ENCODE measurements at places on chromosomes 3 and 15. TPM values are rescaled to one million over a fixed set of nuclear protein-coding genes. Genes with fewer than 3 reads are reported as not detected.

The RETNLB gene
- total RNA-seq: not detected

The ECE2 gene
- not detected for total RNA-seq

The DPPA2 gene
- total RNA-seq: not detected

The GOLGA6B gene
- not detected for total RNA-seq

The COLQ gene
- total RNA-seq: 4.3 TPM

The PRR20G gene
- not detected for total RNA-seq

The SLC6A20 gene
- total RNA-seq: not detected

The ZKSCAN7 gene
- total RNA-seq: 0.56 TPM

The RPL29 gene
- 1,425 TPM for total RNA-seq

The GMPS gene
- 99.2 TPM for total RNA-seq

The CELF6 gene
- total RNA-seq: 1.0 TPM

The HDAC11 gene
- 2.3 TPM for total RNA-seq

The GOLGA8R gene
- 3.4 TPM for total RNA-seq

The LTF gene
- total RNA-seq: not detected

The FBXO40 gene
- not detected for total RNA-seq

The CHDH gene
- 0.40 TPM for total RNA-seq

The PIK3R4 gene
- total RNA-seq: 26.0 TPM

The ZNF385D gene
- total RNA-seq: not detected

The ROBO2 gene
- total RNA-seq: not detected

The C3orf22 gene
- not detected for total RNA-seq

The GMNC gene
- total RNA-seq: not detected

The MANF gene
- 107 TPM for total RNA-seq

The CP gene
- total RNA-seq: not detected

The USP19 gene
- 63.5 TPM for total RNA-seq
